ENCODE measurements at places on chromosomes 5 and 9. TPM values are rescaled to one million over a fixed set of nuclear protein-coding genes. Genes with fewer than 3 reads are reported as not detected.

SPATA31D4 gene
- total RNA-seq: not detected

ADAMTS12 gene
- total RNA-seq: 0.05 TPM

MEIKIN gene
- not detected for total RNA-seq

TGFBR1 gene
- total RNA-seq: 26.6 TPM

DND1 gene
- 2.3 TPM for total RNA-seq

MLANA gene
- total RNA-seq: not detected

ADRB2 gene
- 0.25 TPM for total RNA-seq

TMEM203 gene
- 45.0 TPM for total RNA-seq

DRD1 gene
- 0.54 TPM for total RNA-seq

PGM5 gene
- total RNA-seq: 0.15 TPM

GRCh38 chr5:74257645-74258313 lies 382.7 kb downstream of the ENC1 start:
- H3K4me1 ChIP-seq: no peaks in the 10 kb centered on the region
- H3K27ac ChIP-seq: no peak overlapping the region
- no peak overlapping the region for H3K4me3 ChIP-seq
- DNase-seq: no peak

DNA sequence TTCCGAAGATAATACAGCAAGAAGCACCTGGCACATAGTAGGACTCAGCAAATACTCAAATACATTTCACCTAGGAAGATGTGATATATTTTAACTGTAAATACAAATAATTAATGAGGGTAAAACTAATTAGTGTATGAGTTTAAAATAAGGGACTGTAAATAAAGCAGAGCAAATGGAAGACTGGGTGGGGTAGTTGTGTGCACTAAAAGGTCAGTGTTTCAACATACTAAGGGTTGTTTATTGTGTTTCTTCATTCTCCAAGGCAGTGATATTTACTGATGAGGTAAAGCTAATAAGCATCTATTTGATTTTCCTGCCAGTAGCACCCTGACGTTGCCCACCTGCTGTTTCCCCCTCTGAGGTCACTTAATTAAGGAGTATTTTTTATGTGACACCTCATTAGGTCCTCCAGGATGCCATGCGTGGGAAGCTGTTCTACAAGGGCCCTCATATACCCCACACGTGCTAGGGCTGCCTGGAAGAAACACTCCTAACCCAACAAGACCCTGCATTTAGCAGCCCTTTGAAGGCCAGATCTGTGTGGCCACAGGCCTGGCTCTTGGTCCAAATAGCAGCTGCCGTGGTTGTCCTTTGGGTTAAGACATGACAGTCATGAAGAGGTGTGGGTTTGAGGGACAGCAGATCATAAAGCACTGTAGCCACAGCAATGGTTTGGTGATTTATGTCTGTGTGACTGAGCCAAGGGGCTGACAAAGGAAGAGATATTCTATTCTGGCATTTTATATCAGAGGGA lies 97.5 kb upstream of the RPS23 start:
- H3K27me3 ChIP-seq: no peaks in the 10 kb centered on the region
- peaks cover 5% of the 10 kb centered on the region for H3K4me1 ChIP-seq
- no peak overlapping the region for H3K4me3 ChIP-seq

- H3K27ac ChIP-seq: no peak overlapping the region
- DNase-seq: no peak
- no peaks in the 10 kb centered on the region for H3K36me3 ChIP-seq
Observed at GRCh38 chr5:7078901-7079300, 317.0 kb upstream of the ADCY2 start.

- no peak overlapping the region for H3K27ac ChIP-seq
- H3K4me3 ChIP-seq: no peak overlapping the region
- no peaks in the 10 kb centered on the region for H3K27me3 ChIP-seq
- H3K4me1 ChIP-seq: no peaks in the 10 kb centered on the region
- H3K36me3 ChIP-seq: no peaks in the 10 kb centered on the region
- DNase-seq: no peak
Observed at GRCh38 chr9:72025906-72026305, 34.5 kb downstream of the C9orf57 start.

- DNase-seq: no peak
- no peak overlapping the region for H3K27ac ChIP-seq
- no peaks in the 10 kb centered on the region for H3K4me1 ChIP-seq
- no peaks in the 10 kb centered on the region for H3K36me3 ChIP-seq
- H3K27me3 ChIP-seq: no peaks in the 10 kb centered on the region
Observed at GRCh38 chr9:20649381-20649780, 27.1 kb upstream of the MLLT3 start.

GRCh38 chr5:134171972-134172371 lies 4.8 kb downstream of the SKP1 start:
- no peak for DNase-seq
- H3K4me3 ChIP-seq: no peak overlapping the region
- H3K27ac ChIP-seq: no peak overlapping the region
- H3K27me3 ChIP-seq: no peaks in the 10 kb centered on the region

DNA sequence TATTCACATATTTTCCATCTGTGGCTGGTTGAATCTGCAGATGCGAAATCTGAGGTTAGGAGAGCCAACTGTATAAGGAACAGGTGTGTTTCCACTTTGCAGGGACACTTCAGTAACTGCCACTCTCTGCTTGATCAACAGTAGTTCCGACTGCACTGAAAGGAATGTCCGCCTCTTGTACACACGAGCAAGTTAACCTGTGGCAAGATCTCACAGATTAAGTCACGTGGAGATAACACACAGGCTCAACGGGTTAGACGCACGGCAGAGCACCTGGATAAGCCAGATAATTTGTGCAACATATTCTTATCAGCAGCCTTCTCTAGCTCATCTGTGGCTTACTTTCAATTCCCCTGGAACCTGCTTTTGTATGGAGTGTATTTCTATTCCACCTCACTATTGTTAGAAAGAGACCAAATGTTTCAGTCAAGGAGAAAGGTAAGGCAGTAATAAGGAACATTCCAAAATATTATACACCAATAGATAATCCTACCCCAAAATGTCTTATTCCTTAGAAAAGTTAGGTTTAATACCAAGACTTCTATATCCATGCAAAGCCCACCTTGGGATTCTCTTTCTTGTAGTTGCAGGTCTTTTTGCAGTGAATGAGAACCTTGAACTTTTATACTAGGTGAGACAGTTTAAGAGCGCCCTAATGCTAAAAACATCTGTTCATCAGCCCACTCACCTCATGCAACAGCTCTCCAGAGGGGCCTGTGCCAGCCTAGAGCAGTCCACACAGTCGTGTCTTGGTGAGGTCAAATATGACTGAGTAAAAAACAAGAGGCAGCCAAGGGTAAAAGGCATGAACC lies 6.5 kb upstream of the C9 start:
- no peak overlapping the region for H3K27ac ChIP-seq
- H3K4me1 ChIP-seq: no peaks in the 10 kb centered on the region
- no peak overlapping the region for H3K4me3 ChIP-seq
- no peak for DNase-seq
- no peaks in the 10 kb centered on the region for H3K36me3 ChIP-seq

DNA sequence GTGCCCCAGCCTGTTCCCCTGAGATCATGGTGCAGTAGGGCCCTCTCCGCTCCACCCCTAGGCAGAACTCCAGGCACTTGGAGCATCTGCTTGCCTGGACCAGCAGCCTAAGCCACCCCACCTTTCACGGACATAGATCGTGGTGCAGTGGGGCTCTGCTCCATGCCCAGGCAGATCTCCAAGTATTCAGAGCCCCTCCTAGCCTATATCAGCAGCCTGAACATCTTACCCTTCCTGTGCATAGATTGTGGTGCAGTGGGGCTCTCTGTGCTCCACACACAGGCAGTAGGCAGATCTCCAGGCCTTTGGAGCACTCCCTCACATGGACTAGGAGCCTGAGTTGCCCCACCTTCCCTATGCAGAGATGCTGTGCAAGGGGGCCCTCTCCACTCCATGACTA lies 103.0 kb downstream of the GLIS3 start:
- DNase-seq: no peak
- H3K27me3 ChIP-seq: no peaks in the 10 kb centered on the region
- H3K4me3 ChIP-seq: no peak overlapping the region
- no peak overlapping the region for H3K27ac ChIP-seq
- H3K36me3 ChIP-seq: no peaks in the 10 kb centered on the region

DNA sequence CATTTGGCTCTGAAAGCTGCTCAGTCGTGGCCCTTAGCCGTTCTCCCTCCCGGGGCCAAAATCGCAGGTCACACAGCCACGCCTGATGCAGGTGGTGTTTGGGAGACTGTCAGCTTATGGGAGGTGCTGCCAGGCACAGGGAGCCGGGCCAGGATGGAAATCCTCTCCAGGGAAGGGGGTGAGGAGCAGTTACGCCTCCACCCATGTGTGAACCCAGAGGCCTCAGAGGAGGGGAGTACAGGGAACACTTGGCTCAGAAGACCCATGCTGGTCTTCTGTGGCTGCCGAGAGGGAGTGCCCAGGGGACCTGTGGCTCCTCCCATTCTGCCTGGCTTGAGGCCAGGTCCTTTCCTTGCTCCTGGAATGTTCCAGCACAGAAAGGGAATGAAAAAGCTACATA lies 3.6 kb upstream of the OLFM1 start:
- no peak for DNase-seq
- no peak overlapping the region for H3K4me3 ChIP-seq
- peaks cover 28% of the 10 kb centered on the region for H3K27me3 ChIP-seq
- no peaks in the 10 kb centered on the region for H3K36me3 ChIP-seq
- peaks cover 4% of the 10 kb centered on the region for H3K4me1 ChIP-seq
- H3K27ac ChIP-seq: no peak overlapping the region

DNA sequence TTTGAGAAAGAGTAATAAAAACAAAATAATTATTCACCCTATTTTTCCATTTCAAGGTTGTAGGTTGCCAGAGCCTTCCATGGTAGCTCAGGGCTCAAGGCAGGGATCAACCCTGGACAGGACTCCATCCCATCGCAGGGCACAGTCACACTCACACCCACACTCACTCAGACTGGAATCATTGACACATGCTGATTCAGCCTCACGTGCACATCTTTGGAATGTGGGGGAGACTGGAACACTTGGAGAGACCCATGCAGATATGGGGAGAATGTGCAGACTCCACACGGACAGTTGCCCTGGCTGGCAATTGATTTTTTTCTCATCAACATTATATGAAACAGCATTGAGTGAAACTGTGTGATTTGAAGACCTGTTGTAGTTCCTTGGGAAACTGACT lies 234.1 kb downstream of the ADGRV1 start:
- no peaks in the 10 kb centered on the region for H3K27me3 ChIP-seq
- H3K27ac ChIP-seq: no peak overlapping the region
- peaks cover 4% of the 10 kb centered on the region for H3K4me1 ChIP-seq
- H3K36me3 ChIP-seq: no peaks in the 10 kb centered on the region

- no peak overlapping the region for H3K4me3 ChIP-seq
- no peak overlapping the region for H3K27ac ChIP-seq
- H3K27me3 ChIP-seq: no peaks in the 10 kb centered on the region
- H3K36me3 ChIP-seq: no peaks in the 10 kb centered on the region
- DNase-seq: no peak
Observed at GRCh38 chr9:34413231-34413852, 36.6 kb upstream of the MYORG start.

DNA sequence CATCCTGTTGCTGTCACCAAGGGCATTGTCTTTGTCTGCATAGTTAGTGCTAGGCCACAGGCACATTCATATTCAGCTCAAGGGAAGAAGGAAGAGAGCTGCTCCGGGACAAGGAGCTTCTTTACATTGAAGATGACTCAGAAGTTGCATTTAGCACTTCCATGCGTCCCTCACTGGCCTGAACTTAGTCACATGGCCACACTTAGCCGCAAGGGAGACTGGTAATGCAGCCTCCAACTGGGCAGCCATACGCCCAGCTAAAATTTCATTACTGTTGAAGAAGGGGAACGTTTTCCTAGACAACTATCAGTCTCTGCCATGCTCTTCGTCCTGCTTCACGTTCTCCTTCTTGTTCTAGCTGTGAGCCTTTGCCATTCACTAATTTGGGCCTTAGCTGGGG lies 20.0 kb downstream of the ACTL7B start:
- no peaks in the 10 kb centered on the region for H3K27me3 ChIP-seq
- H3K4me3 ChIP-seq: no peak overlapping the region
- no peak overlapping the region for H3K27ac ChIP-seq
- no peaks in the 10 kb centered on the region for H3K36me3 ChIP-seq
- H3K4me1 ChIP-seq: peaks cover 15% of the 10 kb centered on the region

DNA sequence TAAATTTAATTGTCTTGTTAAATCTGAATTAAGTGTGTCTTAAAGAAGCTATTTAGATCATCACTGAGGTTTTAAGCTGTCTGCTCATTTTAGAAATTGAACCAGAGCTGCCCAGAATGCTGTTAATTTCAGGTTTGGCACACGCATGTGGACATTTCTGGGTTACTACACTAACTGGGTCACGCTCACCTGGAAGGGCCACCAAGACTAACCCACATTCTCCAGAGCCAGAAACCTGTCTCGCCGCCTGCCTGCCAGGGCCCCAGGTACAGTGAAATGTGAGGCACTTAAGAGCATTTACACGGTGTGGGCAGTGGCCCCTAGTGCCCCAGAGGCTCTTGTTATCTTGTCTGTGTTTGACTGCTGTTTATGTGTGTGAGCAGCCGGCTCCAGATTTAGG lies 46.6 kb downstream of the ATP10B start:
- H3K4me3 ChIP-seq: no peak overlapping the region
- H3K4me1 ChIP-seq: no peaks in the 10 kb centered on the region
- H3K36me3 ChIP-seq: no peaks in the 10 kb centered on the region
- no peak overlapping the region for H3K27ac ChIP-seq

DNA sequence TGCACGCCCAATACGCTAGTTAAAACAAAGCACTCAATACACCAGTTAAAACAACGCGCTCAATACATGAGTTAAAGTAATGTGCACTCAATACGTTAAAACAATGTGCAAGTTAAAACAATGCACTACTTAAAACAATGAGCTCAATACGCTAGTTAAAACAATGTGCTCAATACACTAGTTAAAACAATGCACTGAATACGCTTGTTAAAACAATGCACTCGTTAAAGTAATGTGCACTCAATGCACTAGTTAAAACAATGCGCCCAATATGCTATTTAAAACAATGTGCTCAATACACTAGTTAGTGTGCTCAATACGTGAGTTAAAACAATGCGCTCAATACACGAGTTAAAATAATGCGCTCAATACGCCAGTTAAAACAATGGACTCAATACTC lies 185.0 kb downstream of the TRIO start:
- no peak for DNase-seq

DNA sequence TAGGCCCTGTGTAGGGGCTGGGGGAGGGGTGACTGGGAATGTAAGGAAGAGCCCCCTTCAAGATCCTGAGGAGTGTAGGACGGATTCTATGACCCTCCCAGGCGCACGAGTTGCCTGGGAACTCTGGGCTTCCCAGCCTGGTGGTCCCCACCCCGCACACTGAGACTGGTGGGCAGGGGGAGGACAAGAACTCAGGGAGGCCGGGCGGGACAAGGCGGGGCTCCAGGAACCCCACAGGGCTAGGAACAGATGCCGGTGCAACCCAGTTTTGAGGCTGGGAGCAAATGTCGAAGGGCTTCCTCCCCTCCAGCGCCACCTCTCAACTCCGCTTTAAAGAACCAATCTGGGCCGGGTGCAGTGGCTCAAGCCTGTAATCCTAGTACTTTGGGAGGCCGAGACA lies 1.3 kb upstream of the VDAC1 start:
- peaks cover 24% of the 10 kb centered on the region for H3K4me1 ChIP-seq
- DNase-seq: no peak
- H3K4me3 ChIP-seq: peak overlapping the region; percentile 82
- no peaks in the 10 kb centered on the region for H3K27me3 ChIP-seq
- H3K27ac ChIP-seq: peak overlapping the region; percentile 99
- H3K36me3 ChIP-seq: peaks cover 14% of the 10 kb centered on the region

- no peaks in the 10 kb centered on the region for H3K27me3 ChIP-seq
- H3K4me3 ChIP-seq: peak overlapping the region; percentile 72
- peaks cover 21% of the 10 kb centered on the region for H3K4me1 ChIP-seq
- no peaks in the 10 kb centered on the region for H3K36me3 ChIP-seq
- peak; percentile 52 for DNase-seq
Observed at GRCh38 chr5:123035360-123035917, 1.1 kb downstream of the PPIC start.

Measured in HCT116 (cell line).